Mesenteric fat pad (tissue), 1 donor: ENCODE measurements at places on chromosomes 6 and 20. TPM values are rescaled to one million over a fixed set of nuclear protein-coding genes. Genes with fewer than 3 reads are reported as not detected.

NT5E gene
- 35.4 TPM for total RNA-seq

DNA sequence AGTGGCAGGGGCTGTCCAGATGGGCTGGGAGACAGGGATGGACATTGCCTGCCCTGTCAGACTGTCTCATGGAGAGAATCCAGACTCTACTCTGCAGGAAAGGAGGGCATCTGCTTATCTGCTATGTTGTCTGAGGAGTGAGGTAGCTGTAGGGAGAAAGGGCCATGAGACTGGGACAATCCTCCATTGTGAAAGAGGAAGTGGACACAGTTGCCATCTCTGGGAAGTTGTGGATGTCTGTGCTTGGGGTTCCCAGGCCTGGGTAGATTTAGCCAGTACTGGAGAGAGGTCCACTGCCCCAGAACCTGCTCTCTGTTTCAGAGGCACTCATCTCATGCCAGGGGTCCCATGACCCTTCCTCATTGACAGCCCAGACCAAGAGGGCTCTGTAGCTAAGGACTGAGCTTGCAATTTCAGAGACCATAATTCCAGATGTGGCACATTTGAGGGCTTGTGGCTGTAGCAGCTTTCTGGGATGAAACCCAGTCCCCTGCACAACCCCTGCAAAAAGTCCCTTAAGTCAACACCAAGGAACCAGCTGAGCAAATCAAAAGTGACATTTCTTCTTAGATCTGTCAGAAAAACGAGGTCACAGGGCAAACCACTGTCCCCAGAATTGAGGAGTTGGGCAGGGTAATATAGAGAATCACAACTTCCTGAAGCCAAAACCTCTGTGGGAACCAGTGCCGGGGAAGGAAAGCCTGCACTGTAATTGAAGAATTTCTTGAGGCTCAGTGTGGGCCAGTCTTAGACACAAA lies 4.1 kb upstream of the SIRPG start:
- DNase-seq: no peak

DNA sequence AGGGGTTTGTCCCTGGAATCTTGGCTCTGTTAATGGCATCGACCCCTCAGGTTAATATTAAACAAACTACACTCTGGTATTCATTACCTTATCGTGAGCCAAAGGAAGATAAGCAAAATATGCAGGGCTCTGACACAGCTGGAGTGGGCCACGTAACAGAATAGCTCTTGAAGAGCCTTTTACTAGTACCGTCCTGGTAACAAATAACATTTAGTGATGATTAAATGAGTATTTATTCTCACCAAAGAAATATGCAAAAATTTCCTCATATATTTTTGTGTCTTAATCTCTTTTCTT lies 20.1 kb upstream of the UTRN start:
- no peak for DNase-seq

DNA sequence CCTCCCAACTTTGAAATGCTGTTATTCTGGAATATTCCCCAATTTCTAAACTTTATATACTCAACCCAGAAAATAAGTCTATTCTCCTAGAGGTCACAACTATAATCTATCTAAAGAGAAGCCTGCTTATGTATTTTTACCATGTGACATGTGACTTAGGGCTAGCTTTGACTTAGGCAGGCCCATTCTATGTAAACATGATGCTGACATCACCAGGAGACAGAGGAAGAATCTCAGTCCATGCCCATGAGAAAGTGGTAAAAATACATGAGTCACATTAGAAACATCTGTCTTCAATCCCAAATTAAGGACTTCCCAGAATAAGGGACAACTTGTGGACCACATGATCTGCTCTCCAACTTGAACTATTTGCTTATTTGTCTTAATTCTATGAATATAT lies 113.6 kb upstream of the ID4 start:
- no peak for DNase-seq

DNA sequence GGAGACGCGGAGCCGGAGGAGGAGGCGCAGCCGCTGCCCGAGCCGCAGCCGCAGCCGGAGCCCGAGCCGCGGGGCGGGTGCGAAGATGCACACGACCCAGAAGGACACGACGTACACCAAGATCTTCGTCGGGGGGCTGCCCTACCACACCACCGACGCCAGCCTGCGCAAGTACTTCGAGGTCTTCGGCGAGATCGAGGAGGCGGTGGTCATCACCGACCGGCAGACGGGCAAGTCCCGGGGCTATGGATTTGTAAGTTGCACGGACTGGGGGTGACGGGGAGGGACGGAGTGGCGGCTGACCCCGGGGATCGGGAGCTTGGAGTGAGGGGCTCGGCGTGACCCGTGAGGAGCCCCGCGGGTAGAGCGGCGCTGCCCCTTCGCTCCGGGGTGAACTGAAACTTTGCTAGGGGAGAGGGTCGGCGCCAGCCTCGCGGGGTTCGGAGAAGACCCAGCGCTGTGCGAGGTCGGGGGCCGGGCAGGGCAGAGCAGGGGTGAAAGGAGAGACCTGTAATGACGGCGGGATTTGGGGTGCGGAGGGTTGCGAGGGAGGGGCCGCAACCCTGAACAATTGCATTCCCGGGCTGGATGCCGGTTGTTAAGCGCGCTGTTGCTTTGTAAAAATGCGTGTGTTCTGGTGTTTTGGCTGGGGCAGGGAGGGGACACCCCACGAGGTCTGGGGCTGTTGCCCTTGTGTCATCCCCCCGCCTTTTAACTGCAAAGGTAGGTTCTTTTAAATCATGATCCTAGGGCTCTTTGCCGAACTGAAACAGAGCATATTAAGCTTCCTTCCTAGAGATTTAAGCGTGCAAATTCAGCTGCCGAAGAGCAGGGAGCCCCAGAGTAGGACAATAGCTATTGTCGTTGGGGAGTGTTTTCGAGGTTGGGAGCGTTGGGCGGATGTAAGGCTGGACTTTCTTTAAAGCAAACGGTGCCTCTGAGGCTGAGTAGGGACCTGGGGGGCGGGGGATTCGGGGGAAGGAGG lies 628 bp downstream of the RBM24 start:
- DNase-seq: no peak

DNA sequence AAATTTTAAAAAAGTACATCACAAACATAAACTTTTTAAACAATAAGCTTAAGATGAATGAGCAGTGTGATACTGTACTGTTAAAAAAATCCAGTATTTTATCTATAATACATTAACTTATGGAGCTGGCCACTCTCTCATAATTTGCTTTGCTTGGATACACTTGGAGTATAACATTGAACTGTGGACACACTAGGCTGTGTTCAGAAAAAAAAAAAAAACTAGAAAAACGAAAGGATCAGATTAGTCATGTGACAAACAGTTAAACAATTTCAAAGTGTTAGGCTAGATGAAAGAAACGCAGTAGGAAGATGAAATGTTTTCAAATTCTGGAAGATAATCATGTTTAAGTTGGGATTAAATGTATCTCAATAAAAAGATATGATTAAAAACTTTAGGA lies 220.0 kb downstream of the GRIK2 start:
- DNase-seq: no peak

- no peak for DNase-seq
These were observed at the start of gene SLC32A1 for GRCh38 chr20:38723848-38724625. TSS of gene SLC32A1 (plus strand) at chr20:38724486. CDS start at chr20:38724725, 239 bp downstream.

DNA sequence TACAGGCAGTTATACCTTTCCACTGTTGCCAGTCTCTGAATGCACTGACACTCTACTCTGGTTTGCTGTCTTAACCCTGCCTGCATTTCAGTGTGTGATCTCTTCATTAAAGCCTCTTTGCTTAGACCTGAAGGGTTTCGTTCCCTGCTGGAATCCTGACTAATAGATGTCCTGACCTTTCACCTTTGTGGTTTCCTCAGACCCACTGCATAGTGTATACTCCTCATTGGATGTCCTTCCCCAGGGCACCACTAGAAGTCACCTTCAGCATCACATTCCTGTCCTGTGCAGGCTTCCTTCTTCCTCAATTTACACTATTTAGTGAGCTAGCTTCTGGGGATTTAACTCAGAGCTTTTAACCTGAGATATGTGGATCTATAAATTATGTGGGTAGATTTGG lies 120.6 kb downstream of the RCAN2 start:
- DNase-seq: no peak

DNA sequence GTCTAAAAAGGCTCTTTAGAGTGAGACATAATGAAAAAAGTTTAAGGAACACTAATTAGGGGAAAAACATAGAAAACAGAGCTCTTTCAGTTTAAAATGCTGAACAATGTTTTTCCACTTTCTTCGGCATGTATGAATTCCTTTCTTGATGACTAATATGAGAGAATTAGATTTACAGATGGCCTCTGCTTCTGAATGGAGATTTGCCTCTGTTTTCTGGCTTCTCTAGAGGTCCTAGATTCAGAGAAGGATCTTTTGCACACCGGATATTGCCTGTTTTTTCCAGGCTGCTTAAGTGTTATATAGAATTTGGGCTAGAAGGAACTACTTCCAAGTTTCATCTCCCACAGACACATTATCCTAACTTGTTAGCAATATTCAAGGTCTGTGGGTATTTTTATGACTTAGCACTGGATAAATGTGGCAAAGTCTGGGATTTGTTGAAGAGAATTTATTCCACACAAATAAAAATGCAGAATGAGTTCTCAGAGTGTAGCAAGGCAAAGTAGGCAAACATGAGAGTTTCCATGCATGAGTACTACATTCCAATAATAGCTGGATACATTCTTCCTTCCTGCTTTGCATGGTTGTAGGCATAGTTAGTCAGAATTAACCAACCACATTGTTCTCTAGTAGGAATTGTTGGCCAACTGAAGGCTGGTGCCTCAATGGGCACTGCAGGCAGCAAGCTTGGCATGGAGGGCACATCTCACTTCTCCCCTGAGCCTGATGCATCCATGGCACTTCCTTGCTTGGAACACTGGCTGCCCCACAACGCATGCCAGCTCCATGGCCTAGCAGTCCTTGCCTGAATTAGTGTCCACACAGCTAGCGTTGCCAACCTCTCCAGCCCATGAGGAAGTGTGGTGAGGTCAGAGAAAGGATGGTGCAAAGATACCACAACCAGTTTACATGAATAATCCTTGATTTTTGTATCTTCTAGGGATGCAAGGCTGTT lies 224.2 kb downstream of the CLIC5 start:
- no peak for DNase-seq

DYNLT1 gene
- 95.1 TPM for total RNA-seq

DNA sequence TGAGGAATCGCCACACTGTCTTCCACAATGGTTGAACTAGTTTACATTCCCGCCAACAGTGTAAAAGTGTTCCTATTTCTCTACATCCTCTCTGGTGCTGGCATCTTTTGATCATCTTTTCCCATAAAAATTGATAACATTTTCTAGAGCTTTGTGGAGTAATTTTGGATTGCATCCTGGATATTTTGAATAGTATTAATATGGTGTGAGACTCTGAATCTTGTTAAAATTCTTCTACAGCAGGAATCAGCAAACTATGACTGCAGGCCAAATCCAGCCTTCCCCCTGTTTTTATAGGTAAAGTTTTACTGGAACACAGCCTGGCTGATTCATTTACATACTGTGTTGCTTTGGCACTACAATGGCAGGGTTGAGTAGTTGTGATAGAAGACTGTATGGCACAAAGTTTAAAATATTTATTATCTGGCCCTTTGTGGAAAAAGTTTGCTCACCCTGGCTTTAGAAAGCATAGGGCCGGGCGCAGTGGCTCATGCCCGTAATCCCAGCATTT lies 15.0 kb upstream of the RNF8 start:
- DNase-seq: no peak

DNA sequence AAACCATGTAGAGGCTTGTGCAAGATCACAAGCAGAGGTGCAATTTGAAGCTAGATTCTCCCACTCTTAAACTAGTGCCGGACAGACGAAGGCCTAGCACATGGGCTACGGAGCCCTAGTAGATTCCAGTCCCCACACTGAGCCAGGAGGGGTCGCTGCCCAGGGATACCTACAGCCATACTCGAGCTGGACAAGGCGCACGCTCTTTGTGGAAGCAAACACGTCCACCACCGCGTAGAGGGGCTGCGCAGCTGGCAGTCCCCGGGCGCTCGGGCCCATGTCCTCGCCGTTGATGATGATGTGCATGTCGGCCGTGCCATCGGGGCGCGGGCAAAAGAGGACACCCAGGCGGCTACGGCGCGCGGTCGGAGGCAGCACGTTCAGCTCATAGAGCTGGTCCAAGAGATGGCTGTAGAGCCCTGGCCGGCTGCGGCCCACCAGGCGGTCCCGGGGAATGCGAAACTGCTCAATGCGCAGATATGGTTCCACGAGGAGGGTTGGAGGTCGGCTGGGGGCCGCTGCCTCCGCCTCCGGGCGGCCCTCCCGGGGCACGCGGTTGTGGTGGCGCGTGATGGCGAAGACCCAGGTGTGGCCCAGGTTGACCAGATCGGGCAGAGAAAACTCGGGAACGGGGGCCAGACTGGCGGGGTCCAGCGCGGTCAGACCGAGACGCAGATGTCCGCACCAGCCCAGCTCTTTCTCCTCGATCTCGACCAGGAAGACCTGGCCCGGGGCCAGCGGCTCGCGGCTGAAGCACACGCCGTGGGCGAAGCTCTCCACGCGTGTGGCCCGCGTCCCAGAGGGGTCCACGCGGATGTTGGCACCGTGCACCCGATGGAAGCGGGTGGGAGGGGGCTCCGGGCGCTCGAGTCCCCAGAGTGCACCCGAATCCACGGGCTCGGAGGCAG lies 677 bp downstream of the NEURL2 start:
- DNase-seq: no peak
